ENCODE measurements at places on chromosomes 12 and 14. TPM values are rescaled to one million over a fixed set of nuclear protein-coding genes. Genes with fewer than 3 reads are reported as not detected.

- peaks cover 61% of the 10 kb centered on the region for H3K36me3 ChIP-seq
- H3K27ac ChIP-seq = peak overlapping the region; percentile 98
- H3K4me3 ChIP-seq = peak overlapping the region; percentile 84
- H3K27me3 ChIP-seq = peaks cover 31% of the 10 kb centered on the region
- peaks cover 94% of the 10 kb centered on the region for H3K4me1 ChIP-seq
- DNase-seq = no peak
Measured at GRCh38 chr12:96208801-96209549, 14.8 kb downstream of the ELK3 start.

DNA sequence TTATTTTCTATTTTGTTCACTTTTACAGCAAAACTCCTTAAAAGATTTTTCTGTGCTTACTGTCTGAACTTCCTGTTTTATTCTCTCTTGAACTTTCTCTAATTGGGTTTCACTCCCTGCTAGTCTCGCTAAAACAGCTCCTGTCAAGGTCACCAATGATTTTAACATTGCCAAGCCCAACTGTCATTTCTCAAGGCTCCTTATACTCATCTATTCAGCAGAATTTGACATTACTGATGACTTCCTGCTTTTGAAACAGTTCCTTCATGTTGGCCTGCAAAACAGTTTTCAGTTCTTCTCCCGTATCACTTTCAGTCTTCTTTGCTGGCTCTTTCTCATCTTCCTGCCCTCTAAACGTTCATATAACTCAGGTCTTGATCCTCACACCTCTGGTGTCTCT lies 268.5 kb upstream of the USP15 start:
- no peak overlapping the region for H3K27ac ChIP-seq
- H3K27me3 ChIP-seq = no peaks in the 10 kb centered on the region
- no peaks in the 10 kb centered on the region for H3K36me3 ChIP-seq
- DNase-seq = no peak
- H3K4me1 ChIP-seq = no peaks in the 10 kb centered on the region

DNA sequence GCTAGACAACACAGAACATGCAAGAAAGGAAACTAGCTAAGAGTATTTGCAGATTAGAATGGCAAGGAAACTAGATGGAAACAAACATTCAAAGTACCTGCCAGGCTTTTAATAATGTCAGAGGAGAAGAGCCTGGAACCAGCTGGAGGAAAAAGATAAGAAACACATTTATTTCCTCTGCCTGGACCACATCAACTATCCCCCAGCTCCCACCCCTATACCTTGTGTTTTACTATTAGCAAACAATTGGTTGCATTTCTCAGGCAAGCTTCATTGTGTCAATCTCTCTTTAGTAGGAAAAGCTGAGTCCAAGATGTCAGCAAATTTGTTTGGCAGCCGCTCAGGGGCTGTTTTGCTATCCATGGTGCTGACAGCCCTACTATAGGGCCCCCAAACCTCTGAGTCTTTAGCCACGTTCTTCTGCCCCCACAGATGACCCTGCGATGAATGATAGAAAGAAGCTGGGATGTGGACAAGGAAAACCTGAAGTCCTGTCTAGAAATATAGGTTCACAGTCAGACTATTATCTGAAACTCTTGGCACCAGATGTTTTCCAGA lies 11.6 kb upstream of the SYNDIG1L start:
- DNase-seq = peak; percentile 55
- peak overlapping the region; percentile 94 for H3K27ac ChIP-seq
- no peak overlapping the region for H3K4me3 ChIP-seq

DNA sequence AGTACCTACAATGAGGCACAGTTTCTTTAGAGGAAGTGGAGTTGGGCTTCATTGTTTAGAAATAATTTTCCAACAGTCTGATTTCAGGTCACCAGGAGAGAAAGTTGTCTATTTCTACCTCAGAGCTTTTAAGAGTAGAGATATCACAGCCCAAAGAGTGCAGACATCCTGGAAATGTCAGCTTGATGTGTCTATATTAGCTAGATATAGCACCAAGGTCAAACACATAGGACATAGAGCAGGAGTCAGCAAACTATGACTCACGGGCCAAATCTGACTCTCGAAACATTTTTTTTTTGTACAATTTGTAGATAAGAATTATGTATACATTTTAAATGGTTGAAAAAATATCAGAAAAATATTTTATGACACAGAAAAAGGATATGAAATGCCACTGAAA lies 53.7 kb downstream of the KCNC2 start:
- no peak overlapping the region for H3K4me3 ChIP-seq
- no peak overlapping the region for H3K27ac ChIP-seq
- H3K27me3 ChIP-seq = no peaks in the 10 kb centered on the region
- no peaks in the 10 kb centered on the region for H3K36me3 ChIP-seq
- no peaks in the 10 kb centered on the region for H3K4me1 ChIP-seq
- DNase-seq = no peak

DNA sequence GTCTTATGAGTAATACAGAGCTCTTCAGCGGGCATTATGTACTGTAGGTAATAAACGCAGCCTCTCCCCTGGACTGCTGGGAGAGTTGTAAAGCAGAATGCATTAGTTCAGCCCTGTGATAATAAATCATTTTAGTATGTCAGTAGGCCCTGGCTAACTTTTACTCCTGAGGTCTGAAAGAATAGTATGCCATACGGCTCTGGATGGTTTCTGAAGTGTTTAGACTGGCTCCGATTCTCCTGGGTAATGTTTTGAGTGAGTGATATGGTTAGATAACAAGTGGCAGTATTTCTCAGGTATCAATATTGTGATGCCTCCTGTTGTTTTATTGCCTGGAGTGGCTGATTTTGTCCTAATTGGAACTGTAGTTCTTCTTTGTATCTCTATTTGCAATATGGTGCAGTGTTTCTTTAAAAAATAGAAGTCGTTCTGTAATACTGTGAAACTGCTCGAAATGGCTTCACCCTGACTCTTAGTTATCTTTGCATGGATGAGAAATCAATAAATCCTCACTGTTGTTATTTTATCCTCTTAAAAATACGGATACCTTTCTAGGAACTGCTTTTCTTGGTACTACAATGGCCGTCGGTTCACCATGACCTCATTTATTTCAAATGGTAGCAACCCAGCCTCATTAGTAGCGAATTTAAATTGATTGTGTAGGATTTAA lies 100.2 kb downstream of the PDZRN4 start:
- no peaks in the 10 kb centered on the region for H3K4me1 ChIP-seq
- no peak overlapping the region for H3K27ac ChIP-seq
- no peak overlapping the region for H3K4me3 ChIP-seq
- no peak for DNase-seq

DNA sequence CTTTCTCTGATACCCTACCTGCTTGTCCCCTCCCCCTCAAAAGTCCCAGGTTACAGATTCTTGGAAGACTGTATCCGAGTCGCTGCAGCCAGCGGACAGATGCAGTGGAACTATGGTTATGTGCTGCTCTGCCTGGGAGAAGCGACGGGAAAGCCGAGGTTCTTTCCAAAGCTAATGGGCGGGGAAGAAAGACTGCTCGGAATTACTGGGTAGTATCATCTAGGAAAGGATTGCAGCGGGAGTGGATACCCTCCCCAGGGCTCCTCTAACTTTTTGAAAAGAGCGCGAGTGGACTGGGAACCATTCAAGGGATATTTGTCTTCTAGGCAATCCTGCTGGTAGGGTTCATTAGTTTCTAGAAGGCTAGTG lies 1.4 kb downstream of the PTHLH start:
- H3K4me3 ChIP-seq = peak overlapping the region; percentile 88
- peaks cover 36% of the 10 kb centered on the region for H3K4me1 ChIP-seq
- H3K36me3 ChIP-seq = no peaks in the 10 kb centered on the region
- peaks cover 13% of the 10 kb centered on the region for H3K27me3 ChIP-seq

DNA sequence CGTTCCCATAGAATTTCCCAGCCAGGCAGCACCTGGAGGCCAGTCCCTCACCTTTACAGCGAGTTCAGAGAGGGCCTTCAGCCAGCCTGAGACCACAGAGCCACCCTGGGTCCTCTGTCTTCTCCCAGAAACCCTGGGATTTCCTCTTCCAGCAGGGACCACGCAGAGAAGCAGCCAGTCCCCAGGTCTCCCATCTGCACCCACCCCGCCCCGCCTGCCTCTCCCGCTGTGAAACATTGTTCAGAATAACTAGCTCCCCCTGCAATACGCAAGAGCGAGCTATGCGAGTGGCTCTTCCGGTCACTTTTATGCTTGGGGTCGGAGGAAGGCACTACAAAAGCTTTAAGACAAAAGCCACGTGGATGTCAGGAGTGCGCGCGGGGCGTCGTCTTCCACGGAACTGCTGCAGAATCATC lies 77.8 kb downstream of the SERPINA3 start:
- H3K36me3 ChIP-seq = no peaks in the 10 kb centered on the region
- peaks cover 7% of the 10 kb centered on the region for H3K4me1 ChIP-seq
- H3K4me3 ChIP-seq = no peak overlapping the region
- DNase-seq = no peak
- no peak overlapping the region for H3K27ac ChIP-seq

FIGNL2 gene
- total RNA-seq = 42.0 TPM

GRCh38 chr12:41014643-41015020 lies 173.5 kb upstream of the PDZRN4 start:
- no peaks in the 10 kb centered on the region for H3K4me1 ChIP-seq
- no peaks in the 10 kb centered on the region for H3K27me3 ChIP-seq
- no peak overlapping the region for H3K27ac ChIP-seq
- no peak overlapping the region for H3K4me3 ChIP-seq
- peaks cover 8% of the 10 kb centered on the region for H3K36me3 ChIP-seq

NAV3 gene
- 20.3 TPM for total RNA-seq
